MCF 10A (cell line): ENCODE measurements at places on chromosomes 7 and 10.
A peak's percentile ranks its signal among the peaks of the same experiment; 100 is the strongest.

DNA sequence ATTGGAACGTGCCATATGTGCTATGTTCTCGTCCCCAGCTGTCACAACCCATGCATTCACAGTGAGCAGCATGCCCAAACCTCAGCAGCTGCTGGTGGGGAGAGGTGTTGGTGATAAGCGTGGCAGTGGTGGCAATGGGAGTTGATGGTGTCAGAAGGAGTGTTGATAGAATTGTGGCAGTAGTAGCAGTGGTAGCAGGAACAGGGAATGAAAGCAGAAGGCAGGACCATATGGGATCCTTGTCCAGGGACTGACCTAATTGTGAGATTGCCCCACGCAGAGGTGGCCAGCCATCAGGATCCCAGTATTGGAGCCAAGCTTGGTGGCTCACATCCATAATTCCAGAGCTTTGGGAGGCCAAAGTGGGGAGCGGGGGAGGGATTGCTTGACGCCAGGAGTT is 276.3 kb downstream of the GALNT17 start:
- no peak for DNase-seq

- DNase-seq = no peak
Observed at GRCh38 chr7:55517191-55517633, 55.1 kb downstream of the VOPP1 start.

GRCh38 chr7:35420656-35421055 is 166.8 kb upstream of the TBX20 start:
- no peak for DNase-seq

- DNase-seq = no peak
Observed at GRCh38 chr10:130986846-130987245, 324.7 kb downstream of the TCERG1L start.

GRCh38 chr10:50885097-50885859 is at the start of gene A1CF:
TSS of gene A1CF (minus strand) at chr10:50885627. CDS start at chr10:50859940, 25,687 bp downstream.
- no peak for DNase-seq

GRCh38 chr10:18684416-18684815 is 25.2 kb downstream of the ARL5B start:
- no peak for DNase-seq

- DNase-seq = no peak
Observed at GRCh38 chr10:115696747-115697146, 576.3 kb downstream of the GFRA1 start.

DNA sequence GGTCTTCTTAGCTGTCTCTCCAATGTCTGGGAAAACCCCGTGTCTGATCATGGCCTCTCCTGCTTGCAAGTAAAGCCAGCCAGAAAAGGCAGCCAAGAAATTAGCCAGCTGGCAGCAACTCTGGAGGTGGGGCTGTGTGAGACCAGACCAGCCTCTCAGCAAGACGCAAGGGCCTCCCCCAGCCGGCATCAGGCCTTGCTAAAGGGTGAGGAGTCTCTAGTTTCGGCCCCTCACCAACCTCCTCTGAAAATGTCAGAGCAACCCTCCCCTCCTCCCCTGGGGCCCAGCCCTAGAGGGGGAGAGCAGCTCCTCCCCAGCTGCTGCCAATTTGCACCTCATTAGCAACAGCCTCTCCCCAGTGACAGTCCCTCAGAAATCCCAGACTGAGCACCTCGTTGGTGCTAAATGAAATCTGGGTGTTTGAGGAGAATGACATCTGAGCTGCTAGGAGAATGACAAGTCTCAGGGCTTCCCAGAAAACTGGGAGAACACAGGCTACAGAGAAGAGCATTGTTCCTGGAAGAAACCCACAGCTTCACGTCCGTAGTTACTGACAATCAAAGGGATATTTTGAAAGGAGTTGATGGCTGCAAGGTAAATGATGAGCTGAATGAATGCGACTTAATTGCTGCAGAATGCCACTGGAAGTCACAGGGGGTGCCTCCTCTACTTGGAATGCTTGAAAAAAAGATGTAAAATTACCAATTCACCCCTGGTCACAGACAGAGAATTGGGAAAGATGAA is 25.9 kb downstream of the DGKI start:
- DNase-seq = peak; percentile 20

DNA sequence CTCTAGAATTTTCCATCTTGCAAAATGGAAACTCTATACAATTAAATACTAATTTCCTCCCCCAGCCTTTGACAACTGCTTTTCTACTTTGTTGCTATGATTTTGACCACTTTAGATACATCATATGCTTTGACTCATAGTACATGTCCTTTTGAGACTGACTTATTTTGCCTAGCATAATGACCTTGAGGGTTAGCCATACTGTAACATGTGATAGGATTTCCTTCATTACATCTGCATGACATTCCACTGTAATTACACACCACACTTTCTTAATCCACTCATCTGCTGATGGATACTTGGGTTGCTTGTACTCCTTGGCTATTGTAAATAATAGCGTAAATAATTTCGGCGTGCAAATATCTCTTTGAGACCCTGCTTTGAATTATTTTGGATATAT is 127.7 kb downstream of the JAZF1 start:
- no peak for DNase-seq

GRCh38 chr10:59868696-59869593 is 37.4 kb downstream of the CCDC6 start:
- no peak for DNase-seq

DNA sequence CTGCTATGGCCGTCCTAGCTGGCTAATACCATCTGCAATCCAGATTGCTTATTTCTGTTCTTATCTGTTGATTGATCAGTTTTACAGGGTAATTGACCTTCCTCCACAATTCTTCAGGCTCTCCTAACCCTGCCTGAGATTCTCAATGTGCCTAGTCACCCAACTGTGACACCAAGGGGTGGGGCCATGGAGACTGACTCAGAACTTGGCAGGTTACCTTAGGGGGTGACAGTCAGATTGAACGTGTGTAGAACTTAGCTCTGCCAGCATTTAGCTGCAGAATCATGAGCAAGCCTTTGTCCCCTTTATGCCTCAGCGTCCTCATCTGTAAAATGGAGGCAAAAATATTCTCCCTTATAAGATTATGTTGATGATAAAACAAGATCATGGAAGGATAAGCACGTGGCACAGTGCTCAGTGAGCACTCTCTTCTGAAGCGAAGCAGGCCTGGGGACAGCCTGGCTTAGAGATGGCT is 19.1 kb upstream of the LEP start:
- DNase-seq = peak; percentile 75

DNA sequence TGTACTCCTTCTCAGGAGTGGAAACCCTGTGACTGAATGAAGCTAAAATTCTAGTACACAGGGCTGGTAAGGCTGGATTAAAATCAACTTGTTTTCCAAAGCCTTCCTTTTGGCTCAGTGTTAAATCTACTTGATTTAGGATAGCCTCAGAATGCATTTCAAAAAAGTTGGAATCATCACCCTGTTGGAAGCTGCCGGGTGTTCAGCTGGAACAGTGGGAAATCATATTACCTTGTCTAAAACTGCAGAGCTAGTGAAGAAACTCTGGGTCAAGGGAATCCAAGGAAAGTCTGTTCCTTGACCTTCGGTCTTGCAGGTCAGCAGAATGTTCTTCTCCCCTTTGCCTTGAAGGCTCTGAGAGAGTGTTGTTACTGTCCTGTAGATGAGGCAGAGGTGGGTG is 252.1 kb upstream of the INHBA start:
- DNase-seq = no peak

DNA sequence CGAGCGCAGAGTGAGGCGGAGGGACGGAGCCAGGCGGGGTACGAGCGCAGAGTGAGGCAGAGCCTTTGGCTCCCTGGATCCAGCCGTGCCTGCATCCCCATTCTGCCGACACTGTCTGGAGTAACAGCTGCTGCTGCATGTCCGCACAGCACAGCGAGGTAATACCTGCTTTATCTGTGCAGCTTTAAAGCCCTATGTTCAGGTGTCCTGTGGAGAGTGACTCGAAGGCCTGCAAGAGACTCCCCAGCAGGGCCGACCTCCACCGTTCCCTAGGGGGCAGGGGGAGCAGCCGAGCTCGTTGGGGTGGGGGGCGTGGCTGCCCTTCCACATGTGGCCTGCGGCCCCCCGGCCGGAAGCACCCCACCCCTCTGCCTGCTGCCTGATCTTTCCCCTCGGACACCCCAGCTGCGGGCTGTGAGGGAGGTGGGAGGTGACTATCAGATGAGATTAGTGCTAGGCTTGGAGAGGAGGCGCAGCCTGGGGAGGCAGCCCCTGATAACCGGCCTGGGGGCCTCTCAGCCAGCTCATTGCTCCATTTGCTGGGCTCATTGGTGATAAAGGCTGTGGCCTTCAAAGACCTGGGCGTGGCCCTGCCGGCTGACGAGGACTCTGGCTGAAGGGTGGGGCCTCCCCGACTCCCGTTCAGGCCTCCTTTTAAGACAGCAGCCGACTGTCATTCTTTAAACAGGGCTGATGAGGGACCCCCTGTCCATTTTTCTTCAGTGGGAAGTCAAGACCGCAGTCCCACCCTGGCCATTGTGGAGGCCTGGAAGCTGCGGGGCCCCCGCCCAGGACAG is 8.0 kb downstream of the VENTX start:
- no peak for DNase-seq

GRCh38 chr10:125080296-125080695 is 80.1 kb downstream of the CTBP2 start:
- DNase-seq = no peak

DNA sequence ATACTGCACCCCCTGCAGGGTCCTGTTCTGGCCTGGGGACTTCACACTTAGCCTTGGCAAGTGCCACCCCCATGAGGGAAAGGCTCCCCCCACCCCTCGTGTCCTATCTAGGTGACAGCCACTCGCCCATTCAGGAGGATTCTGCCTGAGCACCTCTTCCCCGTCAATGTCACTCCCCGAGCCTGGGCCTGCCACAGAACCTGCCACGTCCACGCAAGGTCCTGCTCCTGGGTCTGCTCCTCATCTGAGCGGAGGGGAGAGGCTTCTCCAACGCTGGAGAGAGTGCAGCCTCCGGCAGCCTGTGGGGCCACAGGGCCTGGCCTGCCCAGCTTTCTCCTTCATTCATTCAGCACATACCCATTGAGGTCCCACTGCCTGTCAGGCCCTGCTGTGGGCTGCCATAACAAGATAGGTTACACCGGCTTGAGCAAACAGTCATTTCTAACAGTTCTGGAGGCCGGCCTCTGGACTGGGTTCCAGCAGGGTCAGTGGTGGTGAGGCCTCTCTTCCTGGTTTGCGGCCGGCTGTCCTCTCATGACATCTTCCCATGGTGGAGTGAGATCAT is 92.0 kb upstream of the RET start:
- no peak for DNase-seq

DNA sequence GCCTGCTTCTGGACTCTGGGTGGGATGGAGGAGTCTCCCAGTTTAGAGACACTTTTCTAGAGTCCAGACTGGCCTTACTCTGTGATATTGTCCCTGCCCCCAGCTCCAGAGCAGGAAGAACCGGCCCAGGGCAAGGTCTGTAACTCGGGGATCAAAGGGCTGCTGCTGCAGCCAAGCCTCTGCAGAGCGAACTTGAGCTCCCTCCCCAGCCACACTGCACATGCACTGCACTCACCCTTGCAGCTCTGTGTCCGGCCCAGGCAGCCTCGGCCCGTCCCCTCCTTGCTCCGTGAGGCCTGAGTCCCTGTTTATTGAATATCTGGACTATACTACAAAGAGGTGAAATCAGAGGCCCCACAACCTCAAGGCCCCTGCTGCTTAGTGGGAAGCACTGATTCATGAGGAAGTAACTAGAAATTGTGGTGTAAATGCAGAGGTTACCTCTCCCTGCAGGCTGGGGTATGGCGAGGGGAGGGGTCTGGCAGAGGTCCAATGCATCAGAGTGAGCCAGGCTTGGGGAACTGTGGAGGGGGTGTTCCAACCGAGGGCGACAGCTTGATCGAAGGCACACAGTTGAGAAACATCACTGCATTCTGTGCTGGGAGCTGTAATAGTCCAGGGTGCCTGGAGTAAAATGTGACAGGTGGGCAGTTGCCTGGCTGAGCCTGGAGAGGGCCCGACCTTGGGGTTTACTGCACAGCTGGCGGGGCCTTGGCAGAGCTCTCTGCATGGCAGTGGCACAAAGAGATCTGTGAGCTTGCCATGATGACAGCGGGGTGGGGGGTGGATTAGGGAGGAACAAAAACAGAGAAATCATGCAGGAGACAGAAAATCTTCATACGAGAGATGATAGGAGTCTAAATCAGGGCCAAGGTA is 49.1 kb downstream of the AOC1 start:
- DNase-seq = no peak

DNA sequence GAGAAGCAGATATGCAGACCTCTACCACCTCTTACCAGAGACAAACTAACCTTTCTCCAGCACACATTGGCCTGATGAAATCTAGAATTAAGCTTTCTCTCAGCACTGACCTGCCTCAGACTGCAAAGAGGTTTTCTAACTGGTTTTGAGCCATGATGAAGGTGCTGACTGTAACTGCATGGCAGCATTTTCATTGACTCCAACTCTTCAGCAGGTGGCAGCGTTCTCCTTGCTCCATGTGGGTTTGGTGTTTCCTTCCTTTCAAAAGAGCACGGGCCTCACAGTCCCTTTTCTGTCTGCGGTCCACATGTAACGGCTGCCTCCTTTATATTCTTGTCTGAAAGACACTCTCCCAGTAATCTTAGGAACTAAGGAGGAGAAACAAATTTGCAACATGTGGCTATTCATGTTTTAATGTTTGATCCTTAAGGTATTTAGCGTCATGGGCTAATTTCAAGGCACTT is 12.6 kb downstream of the KLLN start:
- DNase-seq = peak; percentile 72
